ENCODE measurements at places on chromosomes 2 and 18.

DNA sequence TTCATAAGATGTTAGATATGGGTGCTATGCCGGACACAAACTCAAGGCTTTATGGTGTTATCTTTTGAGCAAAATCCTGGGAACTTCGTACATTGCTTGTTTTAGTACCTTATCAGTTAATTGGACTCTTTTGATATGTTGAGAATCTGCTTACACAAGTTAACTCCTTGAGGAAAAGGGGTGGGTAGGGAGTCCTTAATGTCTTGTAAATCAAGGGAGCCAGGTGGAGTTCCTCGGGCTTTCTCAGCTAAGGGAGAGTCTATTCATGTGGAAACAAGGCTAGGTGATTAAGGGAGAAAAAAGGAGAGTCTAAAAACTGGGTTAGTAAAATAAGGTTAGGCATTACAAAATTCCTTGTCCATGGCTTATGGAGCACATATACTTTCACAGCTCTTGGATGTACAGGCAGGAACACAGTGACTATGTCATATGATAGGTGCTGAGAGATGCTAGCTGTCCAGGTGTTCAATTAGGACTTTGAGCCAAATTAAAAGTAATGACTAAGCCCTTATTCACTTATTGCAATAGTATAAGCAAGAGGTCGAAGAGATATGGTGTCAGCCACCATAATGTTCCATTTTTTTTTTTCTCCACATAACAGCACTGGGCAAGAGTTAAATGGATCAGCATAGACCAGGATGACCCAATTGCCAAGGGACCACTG is 59.5 kb upstream of the DYNAP start:
- no peak for DNase-seq

DNA sequence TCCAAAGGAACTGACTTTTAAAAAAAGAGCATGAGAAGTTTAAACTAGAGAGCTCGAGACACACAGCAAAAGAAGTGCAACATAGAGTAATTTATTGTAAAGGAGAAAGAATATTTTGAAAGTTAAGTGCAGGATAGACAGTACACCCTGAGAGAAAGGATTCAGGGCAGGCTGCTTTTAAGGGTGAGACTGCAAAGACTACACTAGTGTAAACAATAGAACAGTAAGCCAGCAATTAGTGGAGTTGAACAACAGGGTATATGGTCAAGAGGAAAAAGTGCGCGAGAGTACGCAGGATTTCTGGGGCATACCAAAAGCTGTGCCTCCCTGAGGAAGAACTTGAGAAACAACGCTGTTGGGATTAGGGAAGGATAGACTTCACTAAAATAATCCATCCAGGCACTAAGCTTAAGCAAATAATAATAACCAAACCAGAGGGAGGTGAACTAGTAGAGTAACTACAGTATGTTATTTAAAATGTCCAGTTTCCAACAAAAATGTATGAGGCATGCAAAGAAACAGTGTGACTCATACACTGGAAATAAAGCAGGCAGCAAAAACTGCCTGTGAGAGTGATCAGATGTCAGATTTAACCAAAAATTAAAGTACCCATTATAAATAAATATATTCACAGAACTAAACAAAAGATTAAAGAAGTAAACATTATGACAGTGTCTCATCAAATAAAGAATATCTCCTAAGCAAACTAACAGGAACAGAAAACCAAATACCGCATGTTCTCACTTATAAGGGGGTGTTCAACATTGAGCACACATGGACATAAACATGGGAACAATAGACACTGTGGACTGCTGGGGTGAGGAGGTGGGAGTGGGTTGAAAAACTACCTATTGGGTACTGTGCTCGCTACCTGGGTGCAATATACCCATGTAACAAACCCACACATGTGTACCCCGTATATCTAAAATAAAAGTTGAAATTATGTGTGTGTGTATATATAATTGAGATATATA is 40.5 kb upstream of the EMILIN2 start:
- peak; percentile 6 for DNase-seq

DNA sequence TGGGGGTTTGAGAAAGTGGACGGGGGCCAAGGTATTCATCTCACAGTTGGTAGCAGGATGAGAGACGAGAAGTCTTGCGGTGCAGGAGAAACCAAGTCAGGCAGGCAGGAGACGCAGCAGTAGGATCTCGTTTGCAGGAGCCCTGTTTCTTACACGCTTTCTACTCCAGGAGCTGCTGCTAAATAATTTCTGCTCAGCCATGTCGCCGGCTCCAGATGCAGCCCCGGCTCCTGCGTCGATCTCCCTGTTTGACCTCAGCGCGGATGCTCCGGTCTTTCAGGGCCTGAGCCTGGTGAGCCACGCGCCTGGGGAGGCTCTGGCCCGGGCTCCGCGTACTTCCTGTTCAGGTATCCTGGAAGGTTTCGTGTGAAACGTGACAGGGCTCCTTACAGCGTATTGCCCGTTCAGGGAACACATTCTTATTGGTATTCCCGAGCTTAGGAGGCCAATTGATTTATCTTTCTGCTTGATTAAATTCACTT is 494 bp downstream of the ANKZF1 start:
- DNase-seq: no peak

GRCh38 chr2:180621941-180622918 is 358.2 kb upstream of the UBE2E3 start:
- peak; percentile 68 for DNase-seq

GRCh38 chr2:129910446-129911362 is 68.8 kb upstream of the RAB6C start:
- no peak for DNase-seq

DNA sequence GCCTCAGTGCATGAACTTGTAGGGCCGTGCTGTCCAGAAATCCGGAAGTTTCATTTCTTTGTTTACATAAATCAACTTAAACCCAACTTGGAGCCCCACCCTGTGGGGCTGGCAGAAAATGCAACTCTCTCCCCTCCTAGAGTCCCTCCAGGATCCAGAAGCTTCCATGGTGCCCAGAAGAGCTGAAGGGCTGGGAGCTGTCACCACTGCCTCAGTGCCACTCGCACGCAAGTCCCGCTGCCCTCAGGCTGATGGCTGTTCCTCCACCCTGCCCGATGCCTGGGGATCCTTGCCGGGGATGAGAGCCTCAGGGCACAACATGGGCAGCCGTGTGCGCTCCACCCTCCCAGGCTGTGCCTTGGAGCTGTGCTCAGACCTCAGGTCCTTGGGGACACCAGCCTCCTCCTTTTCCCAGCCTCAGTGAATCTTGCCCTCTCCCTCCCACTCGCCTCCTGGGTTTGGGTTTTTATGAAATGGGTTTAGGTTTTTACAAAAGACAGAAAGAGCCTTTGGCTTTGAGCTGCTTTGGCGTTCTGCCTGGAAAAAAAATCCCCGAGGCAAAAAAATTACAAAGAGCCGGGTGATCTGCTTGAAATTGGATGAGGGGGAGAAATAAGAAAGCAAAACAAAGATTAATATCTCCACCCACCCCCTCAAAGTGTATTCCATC is 155.2 kb downstream of the TWIST2 start:
- no peak for DNase-seq

- no peak for DNase-seq
Measured at GRCh38 chr2:182393270-182393760, 33.5 kb downstream of the PDE1A start.

DNA sequence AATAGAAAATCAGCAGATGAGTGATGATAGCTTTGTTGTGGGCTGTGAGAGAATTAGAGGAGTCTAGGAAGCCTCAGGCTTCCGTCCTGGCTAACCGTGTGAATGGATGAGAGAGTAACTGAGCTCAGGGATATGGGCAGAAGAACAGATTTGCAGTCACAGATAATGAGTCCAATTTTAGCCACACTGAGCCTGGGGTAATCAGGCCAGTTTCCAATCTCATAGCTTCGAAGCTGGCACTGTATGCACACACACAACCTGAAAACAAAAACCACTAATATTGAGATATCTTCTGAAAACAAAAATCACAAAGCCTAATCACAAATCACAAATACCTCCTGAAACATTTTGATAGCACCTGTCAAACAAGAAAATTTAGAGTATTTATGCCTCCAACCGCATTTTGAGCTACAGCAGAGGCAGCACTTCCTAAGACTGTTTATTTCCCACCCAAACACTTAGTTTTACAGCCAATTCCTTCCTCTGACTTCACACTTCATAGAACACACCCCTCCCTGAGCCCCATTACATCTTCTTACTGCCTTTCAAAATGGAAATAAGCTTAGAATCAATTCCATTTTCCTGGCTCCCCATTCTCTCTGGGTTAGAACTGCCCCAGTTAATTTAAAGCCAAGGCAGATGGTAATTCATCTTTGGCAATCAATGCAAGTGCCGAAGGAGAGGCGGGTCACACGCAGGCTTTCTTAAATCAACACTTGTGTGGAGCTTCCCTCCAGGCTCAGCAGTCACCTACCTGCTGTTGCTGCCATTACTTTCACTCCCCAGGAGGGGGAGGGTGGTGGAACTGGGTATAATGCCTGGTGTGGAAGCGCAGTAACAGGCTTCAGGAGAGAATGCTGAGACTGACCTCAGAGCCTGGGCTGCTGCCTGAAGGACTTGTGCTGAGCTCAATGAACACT is 18.9 kb downstream of the TTR start:
- DNase-seq: no peak

DNA sequence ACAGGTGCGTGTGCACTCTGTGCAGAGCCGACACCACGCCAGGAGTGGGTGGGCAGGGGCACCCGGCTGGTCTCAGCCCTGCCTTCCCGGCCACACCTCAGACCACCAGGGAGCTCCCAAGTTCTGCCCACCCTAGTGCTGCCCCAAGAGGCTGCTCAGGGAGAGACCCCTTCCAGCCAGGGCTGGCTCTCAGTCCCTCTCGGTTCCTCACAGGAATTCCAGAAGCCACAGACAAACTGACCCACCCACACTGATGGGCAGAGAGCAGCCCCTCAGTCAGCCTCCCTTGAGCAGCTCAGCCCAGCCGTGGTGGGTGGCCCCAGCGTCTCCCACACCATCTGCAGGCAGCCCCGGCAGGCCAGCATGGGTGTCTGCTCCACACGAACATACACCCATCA is 33.8 kb downstream of the GPC1 start:
- no peak for DNase-seq

GRCh38 chr2:213216461-213216860 is 65.0 kb upstream of the IKZF2 start:
- DNase-seq: no peak

DNA sequence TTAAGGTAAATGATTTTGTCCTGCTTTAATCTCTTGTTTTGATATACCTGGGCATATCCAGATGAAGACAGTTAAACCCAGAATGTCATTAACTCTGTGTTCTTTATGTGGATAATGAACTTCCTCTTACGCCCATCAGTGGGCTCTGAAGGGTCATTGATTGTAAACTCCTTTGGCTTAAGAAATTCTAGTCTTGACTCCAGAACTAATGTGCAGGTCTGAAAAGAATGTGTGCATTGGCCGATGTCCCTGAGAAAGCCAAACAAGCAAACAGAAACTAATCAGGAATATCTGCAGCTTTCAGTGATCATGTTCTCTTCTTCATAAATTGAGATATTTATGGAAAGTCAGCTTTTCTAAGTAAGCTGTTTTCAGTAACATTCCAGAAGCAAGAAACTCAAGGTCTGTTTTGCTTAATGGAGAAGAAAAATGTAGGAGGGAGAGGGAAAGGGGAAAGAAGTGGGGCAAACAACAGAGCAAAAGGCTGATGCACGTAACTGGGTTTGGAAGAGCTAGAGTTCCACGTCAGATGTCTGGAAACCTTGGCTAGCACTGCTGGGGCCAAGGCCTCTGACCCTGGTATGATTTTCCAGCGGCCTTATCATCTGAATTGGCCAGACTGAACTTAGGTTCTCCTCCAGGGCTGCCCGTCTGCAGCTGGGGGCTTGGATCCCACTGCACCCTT is 61.3 kb upstream of the FHL2 start:
- DNase-seq: no peak

DNA sequence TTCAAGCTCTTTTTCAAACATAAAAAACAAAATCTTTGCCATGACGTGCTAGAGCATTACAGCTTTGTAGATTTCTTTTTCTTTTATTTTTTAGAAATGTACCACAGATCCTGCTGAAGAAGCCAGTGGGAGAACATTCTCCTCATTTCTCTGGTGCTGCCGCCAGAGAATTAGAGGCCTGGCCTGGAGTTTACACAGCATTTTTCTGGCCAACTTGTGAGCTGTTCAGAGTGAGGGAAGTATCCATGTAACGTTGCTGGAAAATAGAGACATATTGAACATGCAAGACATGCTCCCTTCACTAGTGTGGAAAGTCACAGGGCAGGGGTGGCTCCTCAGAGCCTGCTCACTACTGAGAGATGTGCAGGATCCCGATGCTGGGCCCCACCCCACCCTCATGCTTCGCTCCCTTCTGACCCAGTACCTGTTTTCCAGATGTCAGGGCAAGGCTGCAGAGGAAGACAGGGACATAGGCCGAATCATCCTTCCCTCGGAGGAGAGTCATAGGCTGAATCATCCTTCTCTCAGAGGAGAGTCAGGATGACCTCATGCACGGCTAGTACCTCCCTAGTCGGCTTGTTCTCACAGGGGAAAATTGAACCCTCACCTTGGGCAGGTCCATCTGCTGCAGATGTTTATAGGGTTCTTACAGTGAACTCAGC is 298.5 kb downstream of the INSIG2 start:
- peak; percentile 28 for DNase-seq

GRCh38 chr2:65407240-65407639 is 25.2 kb downstream of the SPRED2 start:
- no peak for DNase-seq
